Left ventricle myocardium superior (tissue), 1 donor: ENCODE measurements at places on chromosomes 2 and 18. TPM values are rescaled to one million over a fixed set of nuclear protein-coding genes. Genes with fewer than 3 reads are reported as not detected.

Gene EVX2
- not detected for total RNA-seq

Gene ITGA6
- 54.8 TPM for total RNA-seq

Gene UNC80
- total RNA-seq, result not detected

Gene ACMSD
- not detected for total RNA-seq

Gene IGFBP2
- total RNA-seq, result 50.7 TPM

Gene DSG1
- 0.77 TPM for total RNA-seq

Gene ABCG8
- not detected for total RNA-seq

Gene DOK1
- total RNA-seq, result 4.4 TPM

Gene IKZF2
- total RNA-seq, result 6.1 TPM

Gene L3MBTL4
- 0.89 TPM for total RNA-seq

Gene ZSWIM2
- total RNA-seq, result not detected

Gene HOXD12
- not detected for total RNA-seq

GRCh38 chr2:238272156-238272555, 16.3 kb downstream of the PER2 start:
- no peak for DNase-seq

- no peak for DNase-seq
Measured at GRCh38 chr2:3753561-3753960, 50.2 kb downstream of the DCDC2C start.

GRCh38 chr2:114001937-114002336, 112.0 kb downstream of the ACTR3 start:
- DNase-seq, result no peak

DNA sequence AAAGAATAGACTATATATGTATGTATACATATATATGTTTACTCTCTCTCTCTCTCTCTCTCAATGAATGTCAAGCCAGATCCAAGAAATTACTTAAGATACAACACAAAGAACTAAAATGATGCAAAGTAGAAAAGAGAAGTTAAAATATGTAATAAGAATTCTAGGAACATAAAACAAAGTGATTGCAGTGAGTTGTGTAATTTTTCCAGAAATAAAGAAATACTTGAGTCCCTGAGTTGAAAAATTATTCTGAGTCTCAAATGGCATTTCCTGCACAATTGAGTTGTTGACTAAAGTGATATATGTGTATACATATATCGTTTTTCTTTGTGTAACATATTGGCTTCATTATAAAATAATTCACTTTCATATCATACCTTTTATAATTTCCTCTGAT, 262.4 kb downstream of the INSIG2 start:
- no peak for DNase-seq

- no peak for DNase-seq
Measured at GRCh38 chr2:28507796-28508764, 12.2 kb downstream of the PLB1 start.

- DNase-seq, result no peak
Measured at GRCh38 chr2:169189132-169189531, 119.8 kb downstream of the DHRS9 start.

GRCh38 chr2:144946263-144946662, 426.3 kb upstream of the ZEB2 start:
- no peak for DNase-seq

DNA sequence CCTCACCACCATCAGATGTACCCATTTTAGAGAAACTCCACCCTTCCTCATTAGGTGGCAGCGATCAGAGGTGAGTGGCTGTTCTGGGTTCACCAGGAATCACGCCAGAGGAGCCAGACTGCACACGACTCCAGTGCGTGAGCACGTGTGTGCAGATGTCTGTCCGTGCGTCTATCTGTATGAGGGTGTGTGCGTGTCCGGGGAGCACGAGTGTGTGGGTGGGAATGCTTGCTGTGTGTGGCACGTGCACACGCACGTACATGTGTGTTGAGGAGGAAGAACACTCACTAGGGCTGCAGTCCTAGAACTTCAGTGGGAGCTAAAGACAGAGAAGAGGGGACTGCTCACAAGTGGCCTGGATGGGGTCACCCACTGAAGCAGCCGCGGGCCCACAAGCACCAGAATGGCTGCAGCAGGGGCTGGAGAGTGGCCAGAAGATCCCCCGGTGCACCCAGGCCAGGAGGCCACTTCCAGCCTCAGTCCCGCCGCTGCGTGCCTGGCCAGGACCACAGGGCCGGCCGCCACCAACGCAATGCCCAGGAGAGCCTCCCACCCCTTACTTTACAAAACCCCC, 13.9 kb downstream of the HDAC4 start:
- DNase-seq, result no peak

DNA sequence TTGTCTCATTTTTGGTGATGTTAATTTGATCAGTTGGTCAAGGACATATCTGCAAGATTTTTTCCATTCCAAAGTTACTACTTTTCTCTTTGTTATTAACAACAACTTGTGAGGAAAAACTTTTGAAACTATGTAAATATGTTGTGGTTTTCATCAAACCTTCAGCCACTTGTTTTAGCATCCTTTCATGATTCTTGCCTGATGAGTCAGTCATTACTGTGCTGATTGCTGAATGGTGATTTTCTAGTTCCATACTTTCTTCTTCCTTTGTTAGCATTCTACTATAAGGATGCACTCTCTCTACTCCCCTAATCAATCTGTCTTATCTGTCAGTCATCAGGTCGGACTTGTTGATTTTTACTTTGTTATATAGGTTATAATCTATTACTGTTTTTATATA, 10.9 kb downstream of the TMEM87B start:
- DNase-seq, result no peak

GRCh38 chr2:225515033-225515432, 115.5 kb downstream of the NYAP2 start:
- DNase-seq, result no peak

- peak; percentile 88 for DNase-seq
Measured at GRCh38 chr2:12456293-12457106, 260.2 kb upstream of the TRIB2 start.

DNA sequence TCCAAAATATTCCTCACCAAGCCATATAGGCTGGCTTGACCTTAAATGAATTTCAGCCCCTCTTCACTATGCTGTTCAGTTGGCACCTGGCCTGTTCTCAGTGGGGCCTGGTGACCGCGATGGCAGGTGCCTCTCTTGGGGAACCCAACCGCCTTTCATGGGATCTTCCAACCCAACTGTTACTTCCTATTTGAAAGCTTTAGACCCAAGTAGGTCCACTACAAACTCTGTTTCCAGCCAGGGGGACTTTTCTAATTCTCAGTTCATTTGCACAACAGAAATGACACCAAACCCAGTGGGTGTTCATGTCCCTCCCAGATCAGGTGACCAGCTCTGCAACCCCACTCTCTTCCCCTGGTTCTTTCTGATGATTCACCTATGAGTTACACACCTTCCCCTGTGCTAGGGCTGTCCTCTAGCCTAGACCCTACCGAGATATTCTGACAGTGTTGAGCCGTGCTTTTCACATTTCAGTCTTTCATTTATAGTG, 35.6 kb upstream of the NDUFV2 start:
- DNase-seq, result no peak

DNA sequence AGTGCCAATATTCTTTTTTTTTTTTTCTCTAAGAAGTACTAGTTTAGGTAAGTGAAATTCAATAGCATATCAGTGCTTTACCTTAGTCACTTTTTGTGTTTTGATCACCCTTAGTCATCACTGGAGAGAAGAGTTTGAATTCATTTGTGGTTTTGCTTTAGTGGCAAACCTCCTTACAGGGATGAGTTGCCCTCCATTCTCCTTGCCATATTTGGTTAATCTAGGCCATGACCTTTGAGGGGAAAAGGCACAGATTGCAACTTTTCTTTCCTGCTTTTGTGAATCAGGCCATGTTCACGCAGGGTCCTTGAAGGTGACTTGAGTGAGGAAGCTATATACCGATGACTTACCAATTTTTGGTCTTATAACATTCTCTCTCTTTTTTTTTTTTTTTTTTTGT, 34.4 kb downstream of the PLEKHA3 start:
- DNase-seq, result no peak

DNA sequence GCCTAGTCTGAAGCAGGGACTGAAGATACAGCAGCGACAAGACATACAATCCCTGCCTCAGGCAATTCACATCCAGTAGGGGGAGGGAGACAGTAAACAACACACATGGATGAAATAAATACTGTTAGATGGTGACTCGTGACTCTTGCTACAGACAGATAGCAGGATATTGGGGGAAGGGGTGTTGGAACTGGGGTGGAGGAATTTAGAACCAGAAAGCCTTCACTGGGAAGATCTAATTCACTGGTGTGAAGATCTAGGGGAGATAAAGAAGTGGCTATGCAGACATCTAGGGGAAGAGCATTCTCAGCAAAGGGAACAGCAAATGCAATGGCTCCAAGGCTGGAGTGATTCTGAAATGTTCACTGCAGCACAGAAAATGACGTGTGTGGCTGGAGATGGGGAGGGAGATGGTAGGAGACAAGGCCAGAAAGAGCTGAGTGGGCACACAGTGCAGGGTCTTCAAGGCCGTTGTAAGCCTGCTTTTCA, 52.6 kb upstream of the TMEM163 start:
- DNase-seq, result no peak

GRCh38 chr2:204743393-204743960, 198.2 kb downstream of the PARD3B start:
- DNase-seq, result no peak
